Stimulated activated effector memory CD8-positive, alpha-beta T cell treated with anti-CD3 and anti-CD28 coated beads, Interleukin-12 subunit alpha, Interleukin-12 subunit beta, amount 100 ng/mL, for 72 hours (primary cell): ENCODE measurements at places on chromosomes 13 and 19.
A peak's percentile ranks its signal among the peaks of the same experiment; 100 is the strongest.

- peak; percentile 76 for DNase-seq
Observed at GRCh38 chr13:32650705-32651311, 64.6 kb downstream of the PDS5B start.

DNA sequence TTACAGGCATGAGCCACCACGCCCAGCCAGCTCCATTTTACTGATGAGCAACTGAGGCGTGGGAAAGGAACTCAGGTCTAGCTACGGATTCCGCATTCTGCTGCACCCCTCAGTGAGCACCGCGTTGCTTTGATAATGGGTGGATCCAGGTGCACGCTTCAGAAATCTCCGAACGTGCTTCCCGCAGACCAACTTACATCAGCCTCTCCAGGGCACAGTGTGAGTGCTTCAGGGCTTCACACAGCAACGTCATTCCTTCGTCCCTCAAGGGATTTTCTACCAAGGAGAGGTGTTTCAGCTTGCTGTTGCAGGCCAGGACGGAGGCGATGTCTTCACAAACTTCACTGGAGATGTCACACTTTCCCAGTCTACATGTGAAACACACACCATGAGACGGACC, 21.7 kb downstream of the NLRP9 start:
- DNase-seq: no peak

DNA sequence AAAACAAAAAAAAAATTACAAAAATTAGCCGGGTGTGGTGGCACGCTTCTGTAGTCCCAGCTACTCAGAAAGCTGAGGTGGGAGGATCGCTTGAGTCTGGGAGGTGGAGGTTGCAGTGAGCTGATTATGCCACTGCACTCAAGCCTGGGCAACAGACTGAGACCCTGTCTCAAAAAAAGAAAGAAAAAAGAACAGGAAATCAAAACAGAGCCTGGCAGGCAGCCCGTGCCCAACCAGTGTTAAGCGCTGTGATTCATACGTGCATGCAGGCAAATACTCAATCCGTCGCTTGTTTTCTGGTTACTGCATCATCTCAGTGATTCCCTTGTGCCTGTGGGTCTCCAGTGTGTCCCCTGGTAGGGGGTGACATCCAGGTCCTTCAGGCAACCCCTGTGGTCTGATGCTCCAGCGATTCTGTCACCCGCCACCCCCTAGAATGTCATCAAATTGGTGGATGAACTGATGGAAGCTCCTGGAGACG, 18.1 kb downstream of the DDX39A start:
- DNase-seq: no peak

GRCh38 chr13:80367473-80367872, 26.5 kb upstream of the SPRY2 start:
- DNase-seq: no peak

DNA sequence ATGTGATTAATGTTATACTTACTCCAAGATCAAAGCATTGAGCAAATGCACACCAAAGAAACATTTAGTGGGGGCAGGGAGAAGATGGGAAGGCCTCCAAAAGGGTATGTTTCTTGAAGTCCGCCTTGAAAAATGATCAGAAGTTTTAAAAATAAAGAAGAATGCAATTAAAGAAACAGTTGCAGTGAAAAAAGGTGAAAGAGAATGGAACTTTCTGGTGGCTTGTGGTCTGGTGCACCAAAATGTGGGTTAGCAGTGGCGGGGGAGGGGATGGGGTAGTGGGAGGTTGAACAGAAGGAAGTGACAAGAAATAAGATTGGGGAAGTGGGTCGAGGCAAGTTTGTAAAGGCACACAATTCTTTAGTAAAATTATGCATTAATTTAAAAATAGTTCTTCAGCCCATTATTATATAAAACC, 2.5 kb downstream of the LCP1 start:
- peak; percentile 82 for DNase-seq

DNA sequence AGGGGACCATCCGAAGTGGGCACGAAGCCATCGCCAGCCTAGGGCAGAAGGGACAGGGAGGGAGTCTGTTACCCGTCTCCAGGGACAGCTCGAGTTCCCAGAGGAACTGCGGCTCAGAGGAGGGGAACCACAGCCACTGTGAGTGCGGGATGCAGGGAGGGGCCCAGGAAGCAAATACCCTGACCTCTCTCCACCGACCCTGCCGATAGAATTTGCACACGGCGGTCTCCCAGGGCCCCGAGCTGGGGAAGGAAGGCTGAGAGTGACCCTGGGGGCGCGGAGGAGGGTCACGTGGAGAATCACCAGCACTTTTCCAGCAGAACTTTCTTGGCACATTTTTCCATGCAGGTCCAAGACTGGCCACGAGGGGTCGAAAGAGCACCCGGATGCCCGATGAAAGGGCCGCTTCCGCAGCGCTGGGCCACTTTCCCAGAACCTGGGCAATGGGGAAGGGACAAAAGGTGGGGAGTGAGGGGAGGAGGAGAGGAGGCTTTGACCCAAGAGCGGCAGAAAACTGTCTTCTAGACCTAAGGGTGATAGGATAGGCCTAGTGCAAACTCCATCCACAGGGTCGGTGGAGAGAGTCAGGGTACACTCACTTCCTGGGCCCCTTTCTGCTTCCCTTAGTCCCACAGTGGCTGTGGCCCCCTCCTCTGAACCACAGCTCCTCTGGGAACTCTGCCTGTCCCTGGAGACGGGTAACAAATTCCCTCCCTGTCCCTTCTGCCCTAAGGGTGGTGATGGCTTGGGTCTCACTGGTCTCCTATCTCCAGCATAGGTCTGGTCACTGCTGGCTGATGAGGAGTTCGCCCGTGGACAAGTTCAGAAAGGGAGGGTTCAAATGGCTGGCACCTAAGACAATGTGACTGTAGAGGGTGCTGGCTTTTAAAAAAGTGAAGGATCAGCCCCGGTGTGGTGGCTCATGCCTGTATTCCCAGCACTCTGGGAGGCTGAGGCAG, 5.3 kb upstream of the GPR4 start:
- DNase-seq: peak; percentile 64

- no peak for DNase-seq
Observed at GRCh38 chr19:19446655-19447437, 41.4 kb downstream of the GATAD2A start.

- no peak for DNase-seq
Observed at GRCh38 chr13:48944221-48944620, 31.5 kb upstream of the FNDC3A start.

GRCh38 chr13:113980489-113981064, 6.7 kb upstream of the C13orf46 start:
- DNase-seq: no peak

DNA sequence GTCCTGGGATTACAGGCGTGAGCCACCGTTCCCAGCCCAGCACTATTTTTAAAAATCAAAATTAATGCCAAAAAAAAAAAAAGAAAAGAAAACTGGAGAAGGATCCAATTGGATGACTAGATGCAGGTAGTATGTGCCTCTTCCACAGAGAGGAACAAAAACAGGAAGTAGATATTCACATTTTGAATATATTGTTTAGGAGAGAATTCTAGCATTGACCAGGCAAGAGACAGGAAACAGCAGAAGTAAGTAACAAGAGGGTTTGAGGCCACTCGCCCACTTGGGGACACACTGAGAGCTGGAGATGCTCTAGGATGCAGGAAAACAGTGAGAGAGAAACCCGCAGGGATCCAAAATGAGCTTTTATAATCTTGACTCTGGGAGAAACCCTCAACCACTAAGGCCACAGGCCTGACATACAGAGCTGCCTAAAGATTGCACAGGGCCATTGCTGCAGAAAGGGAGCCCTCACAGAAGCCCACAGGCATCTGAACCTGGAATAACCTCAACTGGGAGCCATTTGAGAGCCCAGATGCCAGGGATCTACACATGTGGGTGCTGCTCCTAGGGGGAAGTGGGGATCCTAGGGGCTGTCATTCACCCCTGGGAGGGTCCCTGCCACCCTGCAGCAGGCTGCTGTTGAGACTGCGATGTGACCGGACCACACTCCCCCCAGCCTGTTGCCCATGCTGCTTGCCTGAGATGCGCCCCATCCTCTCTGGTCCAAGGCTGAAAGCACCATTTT, 28.2 kb downstream of the IGFL2 start:
- no peak for DNase-seq

DNA sequence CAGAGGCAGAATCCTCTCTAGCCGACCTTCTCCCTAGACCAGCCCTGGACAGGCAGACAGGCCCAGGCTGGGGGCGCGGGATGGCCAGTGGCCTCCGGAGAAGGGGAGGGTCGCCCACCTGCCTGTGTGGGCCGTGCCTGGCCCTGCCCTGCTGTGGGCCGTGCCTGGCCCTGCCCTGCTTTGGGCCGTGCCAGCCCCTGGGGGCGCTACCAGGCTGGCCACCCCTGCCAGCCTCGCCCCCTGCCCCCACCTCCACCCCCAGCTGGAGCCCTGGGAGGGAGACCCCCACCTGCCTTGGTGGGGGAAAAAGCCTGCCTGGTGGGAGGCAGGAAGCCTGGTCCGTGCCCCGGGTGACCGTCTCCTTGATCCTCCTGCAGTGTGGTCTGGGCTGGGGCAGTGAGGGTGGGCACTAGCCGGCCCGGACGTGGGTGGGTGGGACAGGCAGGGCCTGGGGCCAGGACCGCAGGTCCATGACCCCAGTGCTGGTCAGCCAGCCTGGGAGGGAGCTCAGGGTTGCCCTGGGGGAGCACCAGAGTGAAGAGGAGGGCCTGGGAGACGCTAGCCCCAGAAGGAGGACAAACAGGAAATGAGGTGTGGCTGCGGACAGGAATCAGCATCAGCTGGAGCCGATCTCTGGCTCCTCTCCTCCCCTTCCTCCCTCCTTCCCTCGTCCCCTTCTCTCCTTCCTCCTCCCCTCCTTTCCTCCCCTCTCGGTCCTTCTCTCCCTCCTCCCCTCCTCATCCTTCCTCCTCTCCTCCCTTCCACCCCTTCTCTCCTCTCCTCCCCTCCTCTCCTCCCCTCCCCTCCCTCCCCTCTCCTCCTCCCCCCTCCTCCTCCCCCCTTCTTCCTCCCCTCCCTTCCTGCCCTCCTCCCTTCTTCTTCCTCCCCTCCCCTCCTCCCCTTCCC, 5.1 kb upstream of the MKNK2 start:
- DNase-seq: no peak

DNA sequence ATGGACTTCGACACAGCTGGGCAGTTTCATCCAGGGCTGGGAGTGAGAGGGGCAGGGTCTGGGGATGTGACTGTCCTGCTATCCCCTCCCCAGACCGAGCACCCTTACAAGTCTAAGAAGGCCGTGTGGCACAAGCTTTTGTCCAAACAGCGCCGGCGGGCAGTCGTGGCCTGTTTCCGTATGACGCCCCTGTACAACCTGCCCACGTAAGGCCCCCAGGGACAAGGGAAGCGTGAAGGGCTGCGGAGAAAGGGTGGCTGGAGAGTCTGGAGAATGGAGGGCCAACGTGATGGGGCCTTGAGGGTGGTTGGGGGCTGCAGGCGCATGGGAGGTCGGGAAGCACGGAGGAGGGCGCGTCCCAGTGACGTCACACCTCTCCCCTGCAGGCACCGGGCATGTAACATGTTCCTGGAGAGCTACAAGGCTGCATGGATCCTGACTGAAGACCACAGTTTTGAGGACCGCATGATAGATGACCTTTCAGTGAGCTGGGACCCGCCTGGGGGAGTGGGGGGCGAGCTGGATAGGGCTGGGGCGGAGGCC, 89.5 kb downstream of the MAP4K1 start:
- no peak for DNase-seq

DNA sequence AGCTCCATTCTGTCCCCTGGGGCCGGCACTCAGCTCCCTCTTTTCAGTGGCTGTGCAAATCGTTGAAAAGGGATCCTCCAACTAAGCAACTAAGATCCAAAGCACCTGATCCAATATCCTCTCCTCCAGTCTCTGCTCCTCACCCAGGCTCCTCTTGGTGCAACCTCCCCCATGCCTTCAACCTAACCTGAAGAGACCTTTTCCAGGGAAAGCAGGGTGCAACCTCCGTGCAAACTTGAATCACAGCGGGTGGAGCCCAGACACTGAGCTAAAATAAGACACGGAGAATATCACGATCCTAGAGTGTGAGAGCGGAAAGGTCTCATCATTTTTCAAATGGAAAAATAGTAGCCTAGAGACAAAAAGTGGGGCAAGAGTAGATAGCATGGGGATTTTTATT, 8.3 kb downstream of the CACNG7 start:
- DNase-seq: no peak

- DNase-seq: no peak
Observed at GRCh38 chr13:110964229-110965037, 49.6 kb upstream of the ANKRD10 start.
